OCI-LY7 (cell line): ENCODE measurements at places on chromosomes 5 and 9.

DNA sequence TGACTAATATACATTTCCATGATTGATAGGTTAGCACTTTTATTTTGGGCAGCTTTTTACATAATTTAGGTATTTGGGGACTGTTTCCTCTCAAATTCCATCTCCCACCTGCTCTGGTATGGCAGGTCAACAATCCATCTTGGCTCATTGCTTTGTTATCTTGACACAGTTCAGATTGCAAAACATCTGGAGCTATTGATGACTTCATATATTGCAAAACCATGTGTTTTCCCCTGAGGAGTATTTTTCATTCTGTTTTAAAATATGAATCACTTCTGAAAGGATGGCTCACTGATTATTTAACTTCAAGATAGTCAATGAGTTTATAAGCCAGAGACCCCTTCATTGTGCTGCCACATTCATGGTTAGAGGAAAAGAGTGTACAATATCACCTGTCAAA lies 1206.0 kb upstream of the C9orf72 start:
- DNase-seq = no peak

GRCh38 chr5:137660349-137660817 lies 75.5 kb downstream of the KLHL3 start:
- peak; percentile 72 for DNase-seq

GRCh38 chr5:159825551-159826051 lies 90.7 kb upstream of the ADRA1B start:
- no peak for DNase-seq

DNA sequence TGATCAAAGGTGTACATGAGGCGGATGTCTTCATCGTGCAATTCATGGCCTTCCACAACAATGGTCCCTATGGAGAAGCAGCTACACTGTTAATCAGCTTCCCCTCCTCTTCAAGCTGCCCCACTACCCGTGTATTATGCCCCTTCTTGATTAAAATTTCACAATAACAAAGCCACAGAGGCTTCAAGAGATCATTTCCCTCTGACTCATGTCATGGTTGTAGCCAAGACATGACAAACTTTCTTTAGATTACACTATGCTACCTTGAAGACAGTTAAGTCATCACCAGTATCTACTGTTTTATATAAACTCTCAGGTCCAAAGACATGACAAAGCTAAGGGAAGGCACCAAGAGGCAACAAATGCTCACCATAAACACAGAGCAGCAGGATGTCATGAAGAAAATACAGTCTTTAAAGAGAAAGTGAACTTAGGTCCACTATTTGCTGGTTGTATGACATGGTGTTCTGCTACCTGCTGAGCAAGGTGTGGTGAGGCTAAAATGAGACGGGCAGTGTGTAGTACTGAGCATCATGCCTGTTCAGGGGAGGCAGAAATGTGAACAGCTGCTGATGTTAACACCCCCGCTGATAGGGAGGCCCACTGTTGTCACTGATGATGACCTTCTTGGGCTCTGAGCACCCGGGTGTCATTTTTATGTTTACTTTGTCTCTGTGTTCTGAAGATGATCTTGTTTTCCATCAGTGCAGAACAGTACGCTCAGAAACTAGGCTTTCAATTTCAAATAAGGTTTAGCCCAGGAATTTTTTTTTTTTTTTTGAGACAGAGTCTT lies 48.3 kb downstream of the IARS1 start:
- no peak for DNase-seq

DNA sequence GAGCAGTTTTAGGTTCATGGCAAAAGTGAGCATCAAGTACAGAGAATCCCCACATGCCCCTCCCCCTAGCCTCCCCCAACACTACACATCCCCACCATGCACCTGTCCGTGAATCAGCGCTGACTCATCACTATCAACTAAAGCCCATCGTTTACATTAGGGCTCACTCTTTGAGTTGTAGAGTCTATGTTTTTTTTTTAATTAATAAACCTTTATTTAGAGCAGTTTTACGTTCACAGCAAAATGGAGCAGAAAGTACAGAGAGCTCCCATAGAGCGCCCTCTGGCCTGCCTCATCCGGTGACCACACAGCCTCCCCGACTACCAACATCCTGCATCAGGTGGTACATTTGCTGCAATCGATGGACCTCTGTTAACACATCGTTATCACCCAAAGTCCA lies 47.9 kb upstream of the UNC5A start:
- DNase-seq = no peak

GRCh38 chr5:96822686-96823459 lies 15.1 kb upstream of the ERAP1 start:
- peak; percentile 46 for DNase-seq

- no peak for DNase-seq
Measured at GRCh38 chr9:107243742-107244141, 39.3 kb upstream of the RAD23B start.

- DNase-seq = no peak
Measured at GRCh38 chr5:74948031-74948546, 81.9 kb upstream of the FAM169A start.

DNA sequence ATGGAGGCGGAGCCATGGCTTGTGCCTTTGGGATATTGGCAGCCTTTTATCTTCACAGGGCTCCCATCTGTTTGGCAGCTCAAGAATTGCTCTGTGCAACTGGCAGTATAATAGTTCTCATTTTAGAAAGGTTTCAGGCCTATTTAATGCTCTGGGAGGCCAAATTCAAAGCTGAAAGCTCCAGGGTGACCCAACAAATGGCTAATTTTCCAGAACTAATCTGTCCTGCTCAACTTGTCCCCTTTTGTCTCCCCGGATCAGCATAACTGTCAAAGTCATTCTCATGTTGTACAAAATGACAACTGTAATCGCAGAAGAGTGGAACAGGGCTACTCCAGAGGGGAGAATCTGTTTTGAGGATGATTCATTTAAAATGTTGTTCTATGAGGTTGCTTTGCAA lies 52.6 kb upstream of the CXCL14 start:
- no peak for DNase-seq

GRCh38 chr5:97049175-97049574 lies 93.2 kb downstream of the LIX1 start:
- DNase-seq = no peak

GRCh38 chr5:1021136-1021968 lies 12.8 kb downstream of the NKD2 start:
- no peak for DNase-seq

- no peak for DNase-seq
Measured at GRCh38 chr9:7195526-7195925, 437.8 kb downstream of the KDM4C start.

DNA sequence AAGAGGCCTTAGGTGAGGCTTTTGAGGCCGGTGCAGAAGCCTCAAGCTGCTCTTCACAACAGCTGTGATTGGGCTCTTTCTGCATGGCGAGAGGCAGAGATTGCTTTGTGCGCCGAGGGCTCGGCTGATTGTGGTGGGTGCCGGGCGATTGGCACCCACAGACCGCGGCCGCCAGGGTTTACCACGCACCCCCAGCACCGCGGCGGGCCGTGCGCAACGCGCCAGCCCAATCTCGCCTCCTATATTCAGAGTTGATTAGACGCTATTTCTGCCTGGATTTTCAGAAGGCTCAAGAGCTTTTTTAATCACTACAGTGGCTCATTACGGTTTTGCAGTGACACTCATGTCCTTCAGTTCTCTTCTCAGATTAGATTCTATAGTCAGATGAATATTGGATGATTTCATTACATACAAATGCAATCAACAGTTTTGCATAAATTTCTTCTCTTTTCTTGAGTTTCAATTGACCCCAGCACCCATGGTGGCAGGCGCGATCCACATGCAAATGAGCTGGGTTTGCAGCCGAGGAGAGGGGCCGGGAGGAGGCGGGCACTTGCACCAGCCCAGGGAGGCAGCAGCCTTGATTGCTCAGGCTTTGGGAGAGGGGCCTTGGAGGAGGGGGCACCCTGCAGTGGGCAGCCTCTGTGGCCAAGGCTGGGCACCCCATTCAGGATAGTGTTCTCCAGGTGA lies 33.8 kb upstream of the PTGS1 start:
- DNase-seq = peak; percentile 16
